ENCODE measurements at places on chromosomes 1 and 21. TPM values are rescaled to one million over a fixed set of nuclear protein-coding genes. Genes with fewer than 3 reads are reported as not detected.
A peak's percentile ranks its signal among the peaks of the same experiment; 100 is the strongest.

RNASEL gene
- total RNA-seq, result 7.4 TPM

NPHS2 gene
- not detected for total RNA-seq

DNA sequence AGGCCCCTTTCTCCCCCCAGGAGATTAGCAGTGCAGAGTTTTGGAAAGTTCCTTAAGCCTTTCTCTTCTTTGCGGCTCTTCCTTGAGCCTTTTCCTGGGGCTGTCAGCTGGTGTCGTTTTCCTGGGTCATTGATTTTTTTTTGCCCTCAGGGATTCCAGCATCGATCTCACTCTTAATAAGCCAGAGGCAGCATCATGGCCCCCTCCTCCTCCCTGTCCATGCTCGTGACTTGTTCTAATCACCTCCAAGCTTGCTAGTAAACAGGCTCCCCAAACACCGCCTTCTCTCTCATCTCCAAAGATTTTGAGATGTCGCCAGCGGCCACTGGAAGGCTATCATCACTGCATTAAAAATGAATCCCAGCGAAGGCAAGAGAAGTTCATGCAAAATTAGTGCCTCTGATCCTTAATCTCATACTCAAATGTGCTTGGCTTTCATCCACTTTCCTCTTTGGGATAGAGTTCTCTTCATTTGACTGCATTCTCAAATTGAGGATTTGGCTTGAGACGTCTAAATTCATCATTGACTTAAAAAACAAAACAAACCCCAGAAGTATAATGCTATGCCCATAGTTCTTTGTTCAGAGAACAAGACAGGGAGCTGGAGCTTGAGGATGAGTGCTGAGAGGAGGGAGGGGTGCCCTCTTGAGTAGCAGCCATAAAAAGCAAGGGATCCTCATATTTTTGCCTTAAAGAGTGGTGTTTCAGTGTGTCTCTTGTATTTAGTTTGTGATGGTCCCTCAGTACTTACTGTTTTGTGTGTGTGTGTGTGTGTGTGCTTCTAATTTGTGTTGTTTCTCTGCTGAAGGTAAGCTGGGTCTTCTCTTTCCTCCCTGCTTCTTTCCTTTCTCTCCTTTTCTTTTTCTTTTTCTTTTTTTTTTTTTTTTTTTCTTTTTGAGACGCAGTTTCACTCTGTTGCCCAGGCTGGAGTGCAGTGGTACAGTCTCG, 3.2 kb downstream of the EVA1C start:
- peak; percentile 54 for DNase-seq

GRCh38 chr1:84946631-84947030, 50.3 kb downstream of the MCOLN2 start:
- DNase-seq, result no peak

GRCh38 chr1:10399444-10399941, 629 bp downstream of the PGD start:
- DNase-seq, result no peak

DNA sequence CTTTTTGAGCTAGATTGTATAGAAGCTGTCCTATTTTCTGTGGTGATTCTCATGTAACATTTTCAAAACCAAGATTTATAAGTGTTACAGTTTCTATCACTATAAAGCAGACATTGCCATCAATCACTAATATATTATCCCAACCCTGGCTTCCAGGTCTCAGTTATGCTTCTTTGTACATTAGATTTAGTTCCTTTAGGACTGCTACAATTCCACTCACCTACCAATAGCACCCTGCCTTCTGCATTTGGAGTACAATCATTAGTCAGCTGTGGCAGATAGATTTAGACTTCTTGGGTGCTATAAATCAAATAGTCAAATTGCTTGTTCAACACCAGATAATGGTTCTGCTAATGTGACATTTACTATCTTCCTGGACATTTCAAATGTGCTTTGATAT, 281.6 kb downstream of the BRINP3 start:
- DNase-seq, result no peak

Measured in tongue (tissue), 3 donors.